ENCODE measurements at places on chromosomes 6 and 20.

- no peak for DNase-seq
Observed at GRCh38 chr20:2911200-2911599, 37.9 kb downstream of the PTPRA start.

GRCh38 chr6:12886961-12887775 lies 170.6 kb downstream of the PHACTR1 start:
- no peak for DNase-seq

GRCh38 chr6:109166673-109167072 lies 71.4 kb downstream of the CEP57L1 start:
- no peak for DNase-seq

GRCh38 chr6:9647599-9647998 lies 767.3 kb downstream of the TFAP2A start:
- no peak for DNase-seq

DNA sequence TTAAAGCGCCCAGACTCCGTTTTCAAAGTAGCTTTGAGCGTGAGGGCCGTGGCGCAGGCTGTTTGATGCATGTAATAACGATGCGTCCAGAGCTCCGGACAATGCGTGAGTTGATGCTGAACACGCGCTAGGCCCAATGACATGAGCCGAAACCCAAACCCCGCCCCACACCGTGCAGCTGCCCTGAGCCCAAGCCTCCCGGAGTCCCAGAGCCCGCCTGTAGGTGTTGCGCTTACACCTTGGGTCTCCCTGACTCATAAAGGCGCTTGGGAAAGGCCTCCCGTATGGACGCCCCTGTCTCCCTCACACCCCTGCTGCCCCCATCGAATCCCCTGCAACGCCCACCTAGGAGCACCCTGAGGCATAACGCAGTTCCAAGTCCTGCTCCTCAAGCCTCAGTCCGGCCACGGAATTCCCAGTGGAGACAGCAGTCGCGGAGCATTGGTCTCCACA lies 87.6 kb downstream of the ERMARD start:
- DNase-seq = no peak

DNA sequence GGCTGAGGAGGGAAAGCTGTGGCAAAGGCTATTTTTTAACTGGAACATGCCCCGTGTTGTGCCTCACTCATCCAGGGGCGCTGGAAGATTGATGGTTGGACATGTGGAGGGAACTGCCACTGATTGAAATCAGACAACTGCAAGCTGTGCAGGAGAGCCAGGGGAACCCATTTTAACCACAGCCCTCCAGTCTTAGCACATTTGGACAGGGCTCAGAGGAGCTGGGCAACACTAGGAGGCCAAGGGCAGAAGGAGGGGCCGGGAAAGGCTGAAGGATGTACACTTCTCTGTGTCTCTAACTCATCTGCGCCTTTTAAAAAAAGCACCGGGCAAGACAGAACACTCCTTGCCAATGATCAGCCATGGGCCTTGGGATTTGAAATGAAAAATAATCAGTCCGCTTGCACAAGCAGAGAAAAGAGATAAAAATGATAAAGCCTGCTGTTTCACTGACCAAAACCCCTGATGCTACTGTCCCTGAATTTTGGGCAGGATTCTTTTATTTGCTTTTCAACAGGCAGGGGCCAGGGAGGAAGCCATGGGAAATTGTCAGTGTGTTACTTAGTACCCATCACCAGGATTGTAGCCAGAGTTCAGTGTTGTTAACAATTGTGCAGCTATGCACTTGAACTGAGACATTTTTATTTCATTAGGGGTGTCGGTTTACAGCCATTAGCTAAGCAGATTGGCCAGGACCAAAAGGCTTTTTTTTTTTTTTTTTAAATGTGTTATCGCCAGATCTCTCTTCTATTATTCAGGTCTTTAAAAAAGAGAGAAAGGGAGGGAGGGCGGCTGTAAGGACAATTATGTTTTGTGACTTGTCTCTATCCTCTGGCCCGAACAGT lies 109.3 kb upstream of the EYA4 start:
- DNase-seq = no peak

DNA sequence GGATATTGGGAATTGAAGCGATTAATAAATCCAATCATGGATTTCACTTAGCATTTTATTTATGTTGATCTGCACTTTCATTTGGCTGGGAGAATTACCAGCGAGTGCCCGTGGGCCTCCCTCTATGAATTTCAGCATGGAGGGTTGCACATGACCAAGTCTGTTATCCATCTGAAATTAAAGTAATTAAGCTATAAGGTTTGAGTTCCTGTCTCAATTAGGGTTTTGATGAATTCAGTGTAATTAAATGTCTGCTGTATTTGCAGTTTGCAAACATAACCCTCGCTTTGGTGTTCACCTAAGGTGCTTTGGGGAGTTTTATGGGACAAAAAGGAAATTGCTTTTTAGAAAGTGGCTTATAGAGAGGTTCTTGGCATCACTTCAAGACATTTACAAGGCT lies 169.8 kb upstream of the RIN2 start:
- no peak for DNase-seq

DNA sequence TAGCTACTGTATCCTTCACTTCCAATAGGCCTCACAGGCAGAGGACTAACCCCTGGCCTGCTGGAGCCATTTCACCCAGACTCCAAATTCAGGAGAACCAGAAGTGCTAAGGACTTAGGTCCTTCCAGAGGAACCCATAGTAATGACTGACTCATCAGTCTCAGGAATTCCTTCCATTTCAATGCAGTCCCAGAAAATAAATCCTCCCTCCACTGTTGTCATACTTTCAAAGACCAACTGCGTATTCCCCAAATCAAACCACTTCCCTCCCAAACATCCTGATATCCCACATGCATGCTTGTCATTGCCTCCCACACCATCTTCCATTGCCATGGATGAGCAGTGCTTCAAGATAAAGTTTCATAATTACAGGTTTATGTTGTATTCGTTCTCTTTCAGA lies 31.8 kb upstream of the NT5E start:
- DNase-seq = no peak

DNA sequence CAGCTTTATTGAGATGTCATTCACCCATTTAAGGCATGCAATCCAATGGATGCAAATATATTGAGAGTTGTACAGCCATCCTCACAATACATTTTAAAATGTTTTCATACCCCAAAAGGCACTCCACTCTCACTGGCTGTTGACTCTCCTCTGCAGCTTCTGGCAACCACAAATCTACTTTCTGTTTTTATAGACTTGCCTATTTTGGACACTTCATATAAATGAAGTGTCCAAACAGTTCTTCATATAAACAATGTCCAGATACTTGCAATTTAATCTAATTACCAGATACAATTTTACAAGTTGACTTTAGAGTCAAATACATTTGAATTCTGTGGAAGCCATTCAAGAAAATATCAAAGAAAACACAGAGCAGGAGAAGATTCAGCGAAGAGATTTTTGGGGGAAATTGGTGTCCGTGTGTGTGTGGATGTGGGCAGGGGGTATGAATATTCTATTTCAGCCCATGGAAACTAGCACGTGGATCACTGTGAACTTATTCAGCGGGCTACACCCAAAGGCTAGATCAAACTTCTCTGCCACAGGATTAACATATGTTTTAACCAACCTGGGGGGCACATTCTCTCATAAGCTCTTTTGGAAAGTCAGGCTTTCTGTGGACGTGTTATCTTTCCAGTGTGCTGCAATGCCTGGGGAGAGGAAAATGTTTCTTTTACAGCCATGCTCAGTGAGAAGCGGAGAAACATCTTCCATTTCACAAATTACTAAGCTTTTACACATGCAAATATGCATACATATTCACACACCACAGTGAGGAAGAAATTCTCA lies 73.9 kb downstream of the PLG start:
- no peak for DNase-seq

- no peak for DNase-seq
Observed at GRCh38 chr6:106574741-106575458, 54.4 kb downstream of the RTN4IP1 start.

- DNase-seq = no peak
Observed at GRCh38 chr20:11980263-11980662, 62.6 kb downstream of the BTBD3 start.
